ENCODE measurements at places on chromosomes 11 and 22.

GRCh38 chr11:132790466-132790865, 741.8 kb downstream of the OPCML start:
- no peak for DNase-seq

DNA sequence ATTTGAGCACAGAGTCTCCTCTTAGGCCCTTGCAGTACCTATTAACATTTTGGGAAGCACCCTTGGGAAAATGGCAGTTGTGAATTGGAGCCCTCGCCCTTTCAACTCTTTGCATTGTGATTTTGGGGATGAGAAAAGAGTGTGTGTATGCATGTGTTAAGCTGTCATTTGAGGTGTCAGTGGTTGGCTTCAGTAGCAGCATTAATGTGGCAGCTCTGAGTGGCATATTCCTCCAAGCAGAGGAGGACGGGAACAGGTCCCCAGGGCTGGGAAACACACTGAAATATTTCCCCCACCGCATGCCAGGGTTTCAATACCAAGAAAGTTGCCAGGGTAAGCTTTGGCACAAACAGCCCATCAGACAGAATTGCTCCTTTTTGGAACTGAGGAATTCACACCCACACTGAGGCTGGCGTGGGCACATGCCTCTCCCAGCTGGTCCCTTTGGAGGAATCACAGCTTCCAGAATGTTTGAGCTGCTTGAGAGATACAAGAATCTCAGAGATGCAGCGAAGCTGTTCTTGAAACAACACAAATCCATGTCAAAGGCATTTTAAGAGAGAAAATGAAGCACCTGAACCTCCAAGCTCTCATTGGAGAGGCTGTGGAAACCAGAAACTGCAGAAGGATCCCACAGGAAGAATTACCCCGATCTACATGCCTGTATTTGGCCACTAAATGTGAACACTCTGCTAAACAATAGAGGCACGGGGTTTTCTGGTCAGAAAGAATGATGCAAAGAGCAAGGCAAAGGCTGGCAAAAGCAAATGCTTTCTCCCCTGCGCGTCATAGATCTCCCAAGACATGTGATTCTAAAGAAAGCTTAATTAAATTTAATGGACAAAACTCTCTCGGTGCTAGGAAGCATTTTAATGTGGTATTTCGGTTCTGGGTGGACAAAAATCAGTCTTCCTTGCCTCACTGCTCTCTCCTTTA, 67.2 kb upstream of the RCN1 start:
- no peak for DNase-seq

GRCh38 chr11:14687456-14687855, 43.9 kb downstream of the PDE3B start:
- DNase-seq = no peak

GRCh38 chr22:32106930-32107329, 52.2 kb downstream of the C22orf42 start:
- peak; percentile 37 for DNase-seq

GRCh38 chr22:44815099-44816070, 63.0 kb downstream of the ARHGAP8 start:
- no peak for DNase-seq

GRCh38 chr22:36249160-36249559, 3.8 kb upstream of the APOL1 start:
- no peak for DNase-seq

DNA sequence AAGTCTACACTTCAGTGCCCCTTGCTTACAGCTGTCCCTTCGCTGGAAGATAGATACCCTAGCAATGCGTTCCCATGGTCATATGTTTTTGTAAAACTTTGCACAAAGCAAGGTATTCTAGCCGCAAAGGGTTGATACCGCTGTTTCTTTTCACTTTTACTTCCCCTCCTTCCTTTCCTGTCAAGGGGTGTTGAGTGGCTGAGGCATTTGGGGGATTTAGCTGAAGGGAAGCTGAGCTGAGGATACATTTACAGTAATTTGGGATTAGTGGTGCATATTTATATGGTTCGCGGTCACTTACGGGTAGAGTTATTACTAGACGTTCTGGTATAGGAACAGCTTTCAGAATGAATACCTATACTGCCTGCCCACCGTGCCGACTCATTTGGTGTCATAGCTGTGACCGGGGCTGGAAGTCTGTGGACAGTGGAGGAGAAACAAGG, 86.9 kb upstream of the WNT11 start:
- DNase-seq = no peak

- DNase-seq = no peak
These were observed at the start of gene LGALS1 for GRCh38 chr22:37674951-37675929. Gene LGALS1 (plus strand): TSS chr22:37675636. CDS start chr22:37675703, 67 bp downstream.

- no peak for DNase-seq
These were observed 2.0 kb downstream of the TENM4 start for GRCh38 chr11:79438631-79439409.

- no peak for DNase-seq
These were observed 34.5 kb upstream of the BLID start for GRCh38 chr11:122150216-122151124.

DNA sequence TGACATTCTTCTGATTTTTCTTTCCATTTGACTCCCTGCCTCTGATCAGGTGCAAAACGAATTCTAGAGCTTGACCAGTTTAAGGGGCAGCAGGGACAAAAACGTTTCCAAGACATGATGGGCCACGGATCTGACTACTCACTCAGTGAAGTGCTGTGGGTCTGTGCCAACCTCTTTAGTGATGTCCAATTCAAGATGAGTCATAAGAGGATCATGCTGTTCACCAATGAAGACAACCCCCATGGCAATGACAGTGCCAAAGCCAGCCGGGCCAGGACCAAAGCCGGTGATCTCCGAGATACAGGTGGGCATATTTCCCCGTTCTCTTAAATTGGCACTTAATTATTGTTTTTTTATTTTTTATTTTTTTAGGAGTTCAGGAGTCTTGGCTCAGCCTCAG, 15.4 kb downstream of the XRCC6 start:
- no peak for DNase-seq

- no peak for DNase-seq
These were observed 1160.5 kb upstream of the CNTN5 start for GRCh38 chr11:97860237-97860636.

GRCh38 chr11:28618416-28618815, 510.2 kb downstream of the METTL15 start:
- no peak for DNase-seq

- no peak for DNase-seq
These were observed 1.1 kb upstream of the CBL start for GRCh38 chr11:119205080-119205479.

- no peak for DNase-seq
These were observed 345.1 kb downstream of the FAT3 start for GRCh38 chr11:92569726-92570125.

- no peak for DNase-seq
These were observed 45.5 kb downstream of the GAS2 start for GRCh38 chr11:22711880-22712279.

GRCh38 chr22:26894766-26895485, 237.5 kb downstream of the MIAT start:
- no peak for DNase-seq

- no peak for DNase-seq
These were observed 8.7 kb upstream of the PIWIL4 start for GRCh38 chr11:94558468-94558867.

DNA sequence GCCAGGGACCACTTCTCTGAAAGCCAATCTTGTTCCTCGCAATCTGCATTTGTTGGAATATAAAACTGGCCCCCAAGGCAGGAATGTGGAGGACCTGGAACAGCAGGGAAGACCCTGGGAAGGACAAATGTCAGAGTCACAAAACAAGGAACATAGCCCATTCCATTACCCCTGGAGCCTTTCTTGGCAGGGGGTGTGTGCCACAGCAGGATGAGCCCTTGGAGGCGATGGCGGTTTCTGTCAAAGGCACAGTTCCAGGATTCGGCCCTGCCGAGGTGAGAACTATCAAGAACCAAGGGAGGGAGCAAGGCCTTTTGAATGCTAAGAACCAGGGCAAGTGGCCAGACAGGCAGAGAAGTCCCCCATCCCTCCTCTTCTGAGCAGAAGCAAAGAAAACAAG, 204.3 kb downstream of the TRIM29 start:
- no peak for DNase-seq

DNA sequence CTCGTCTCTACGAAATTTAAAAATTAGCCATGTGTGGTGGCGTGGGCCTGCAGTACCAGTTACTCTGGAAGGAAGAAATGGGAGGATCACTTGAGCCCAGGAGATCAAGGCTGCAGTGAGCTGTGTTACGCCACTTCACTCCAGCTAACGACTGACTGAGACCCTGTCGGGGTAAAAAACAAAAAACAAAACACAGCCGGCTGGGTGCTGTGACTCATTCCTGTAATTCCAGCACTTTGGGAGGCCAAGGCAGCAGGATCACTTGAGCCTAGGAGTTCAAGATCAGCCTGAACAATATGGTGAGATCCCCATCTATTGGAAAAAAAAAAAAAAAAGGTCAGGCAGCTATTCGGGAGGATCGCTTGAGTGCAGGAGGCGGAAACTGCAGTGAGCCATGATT, 2.4 kb downstream of the PAFAH1B2 start:
- no peak for DNase-seq

DNA sequence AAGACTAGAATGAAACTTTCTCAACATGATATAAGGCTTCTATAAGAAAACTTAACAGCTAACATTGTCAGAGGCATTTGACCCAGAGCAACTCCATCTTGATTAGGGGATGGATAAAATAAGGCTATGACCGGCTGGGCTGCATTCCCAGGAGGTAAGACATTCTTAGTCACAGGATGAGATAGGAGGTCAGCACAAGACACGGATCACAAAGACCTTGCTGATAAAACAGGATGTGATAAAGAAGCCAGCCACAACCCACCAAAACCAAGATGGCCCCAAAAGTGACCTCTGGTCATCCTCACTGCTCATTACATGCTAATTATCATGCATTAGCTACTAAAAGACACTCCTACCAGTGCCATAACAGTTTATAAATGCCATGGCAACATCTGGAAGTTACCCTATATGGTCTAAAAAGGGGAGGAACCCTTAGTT, 135.2 kb downstream of the TTC28 start:
- no peak for DNase-seq

DNA sequence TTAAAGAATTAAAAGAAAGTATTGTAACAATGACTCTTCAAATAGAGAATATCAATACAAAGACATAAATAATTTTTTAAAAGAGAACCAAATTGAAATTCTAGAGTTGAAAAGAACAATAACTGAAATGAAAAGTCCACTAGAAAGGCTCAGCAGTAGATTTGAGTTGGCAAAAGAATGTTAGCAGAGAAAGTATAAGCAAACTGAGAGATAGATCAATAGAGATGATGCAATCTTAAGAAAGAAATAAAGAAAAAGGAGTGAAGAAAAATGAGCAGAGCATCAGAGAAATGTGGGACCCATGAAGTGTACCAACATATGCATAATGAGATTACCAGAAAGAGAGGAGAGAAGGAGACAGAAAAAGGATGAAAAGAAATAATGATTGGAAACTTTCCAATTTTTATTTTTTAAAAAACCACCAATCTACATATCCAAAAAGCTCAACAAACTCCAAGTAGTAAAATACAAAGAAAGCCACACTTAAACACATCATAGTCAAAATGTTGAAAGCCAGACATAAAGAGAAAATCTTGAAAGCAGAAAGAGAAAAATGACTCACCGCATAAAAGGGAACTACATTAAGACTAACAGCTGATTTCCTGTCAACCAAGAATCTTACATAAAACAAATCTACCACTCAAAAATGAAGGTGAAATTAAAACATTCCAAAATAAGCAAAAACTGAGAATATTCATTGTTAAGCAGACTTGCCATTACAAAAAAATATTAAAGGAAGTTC, 20.9 kb downstream of the NCF4 start:
- DNase-seq = no peak

DNA sequence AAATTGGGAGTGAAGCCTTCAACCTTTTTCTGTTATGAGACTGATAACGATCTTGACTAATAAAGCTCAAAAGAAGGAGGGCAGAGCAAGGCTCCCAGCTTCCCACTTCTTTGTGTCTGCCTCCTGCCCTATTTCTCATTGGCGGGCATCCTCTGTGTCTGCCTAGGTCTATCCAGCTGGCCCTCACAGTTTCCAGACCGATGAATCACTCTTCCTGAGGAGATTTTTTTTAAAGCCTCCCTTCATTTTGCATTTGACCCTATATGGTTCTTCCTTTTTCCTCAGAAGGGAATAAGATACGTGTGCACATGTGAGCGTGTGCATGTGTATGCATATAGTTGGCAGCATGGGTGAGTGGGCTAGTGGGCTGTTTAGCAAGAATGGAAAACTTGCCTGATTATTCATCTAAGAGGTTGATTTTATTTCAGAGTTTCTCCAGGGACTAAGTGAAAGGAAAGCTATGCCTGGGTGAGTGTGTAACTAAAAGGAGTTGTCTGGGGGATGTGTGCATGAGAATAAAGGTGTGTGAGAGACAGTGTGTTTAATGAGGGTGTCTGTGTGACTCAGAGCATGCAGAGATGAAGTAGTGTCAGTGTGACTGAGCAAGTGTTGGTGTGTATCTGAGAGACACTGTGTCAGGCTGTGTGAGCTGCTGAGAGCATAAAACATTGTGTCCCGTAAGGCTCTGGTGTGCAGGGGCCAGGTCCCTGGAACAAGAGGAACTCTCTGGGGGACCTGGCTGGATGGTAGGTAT, 12.2 kb downstream of the PHLDB1 start:
- no peak for DNase-seq

GRCh38 chr11:36837831-36838437, 239.9 kb upstream of the RAG2 start:
- DNase-seq = no peak

GRCh38 chr11:121520243-121521144, 67.7 kb upstream of the SORL1-AS1 start:
- DNase-seq = no peak

DNA sequence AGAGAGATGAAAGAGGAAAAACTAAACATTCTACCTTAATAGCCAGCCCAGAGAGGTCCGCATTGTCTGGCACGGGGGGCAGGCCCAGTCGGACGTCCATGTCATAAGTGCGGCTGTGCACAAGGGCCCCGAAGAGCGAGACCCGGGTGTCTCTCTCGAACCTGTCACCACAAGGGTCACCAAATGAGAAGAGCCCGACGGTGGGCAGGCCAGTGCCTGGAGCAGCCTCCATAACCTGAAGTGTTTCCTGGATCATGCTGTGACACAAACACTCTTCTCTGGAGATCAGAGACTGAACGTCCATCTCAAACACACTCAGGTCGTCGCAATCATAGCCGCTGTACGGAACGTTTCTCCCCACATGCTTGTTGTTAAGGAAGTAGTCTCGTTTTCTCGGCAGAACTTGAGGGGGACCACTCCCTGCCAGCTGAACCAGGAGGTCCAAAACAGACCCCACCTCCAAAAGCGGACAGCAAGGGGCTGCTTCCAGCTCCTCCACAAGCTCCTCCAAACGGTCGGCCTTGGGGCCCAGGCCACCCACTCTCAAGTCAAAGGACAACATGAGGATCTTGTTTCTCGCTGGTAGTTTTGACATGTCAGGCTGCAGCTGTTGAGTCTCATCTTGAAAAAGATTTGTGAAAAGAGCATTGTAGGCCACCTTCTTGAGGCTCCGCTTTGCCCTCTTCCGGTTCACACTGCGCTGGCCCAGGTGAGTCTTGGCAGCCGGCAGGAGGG, 971 bp downstream of the TUBGCP6 start:
- DNase-seq = no peak
